ENCODE measurements at places on chromosomes 12 and 14.

DNA sequence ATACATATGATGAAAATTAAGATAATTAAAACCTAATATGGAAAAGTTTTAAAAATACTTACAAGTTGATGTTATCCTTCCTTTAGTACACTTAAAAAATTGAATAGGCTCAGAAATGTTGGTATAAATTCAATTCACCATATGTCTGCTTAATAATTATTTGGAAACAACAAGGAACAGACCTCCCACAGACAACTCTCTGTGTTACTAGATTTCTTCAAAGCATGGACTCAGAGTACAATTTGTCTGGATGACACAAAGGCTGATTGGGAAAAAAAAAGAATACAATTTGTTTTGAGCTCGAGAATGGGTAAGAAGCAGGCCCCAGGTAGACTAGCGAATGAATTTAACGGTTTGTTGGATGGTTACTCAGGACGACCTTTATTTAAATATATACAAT, 48.9 kb upstream of the BTG1 start:
- DNase-seq, result no peak

- no peak for DNase-seq
These were observed 228.2 kb downstream of the PCNX1 start for GRCh38 chr14:71135496-71135895.

GRCh38 chr12:25156061-25156460, 38.9 kb downstream of the DNAI7 start:
- DNase-seq, result no peak

GRCh38 chr12:52171950-52172512, 19.8 kb downstream of the KRT80 start:
- peak; percentile 35 for DNase-seq

- DNase-seq, result no peak
These were observed 12.0 kb downstream of the MGP start for GRCh38 chr12:14873440-14874185.

DNA sequence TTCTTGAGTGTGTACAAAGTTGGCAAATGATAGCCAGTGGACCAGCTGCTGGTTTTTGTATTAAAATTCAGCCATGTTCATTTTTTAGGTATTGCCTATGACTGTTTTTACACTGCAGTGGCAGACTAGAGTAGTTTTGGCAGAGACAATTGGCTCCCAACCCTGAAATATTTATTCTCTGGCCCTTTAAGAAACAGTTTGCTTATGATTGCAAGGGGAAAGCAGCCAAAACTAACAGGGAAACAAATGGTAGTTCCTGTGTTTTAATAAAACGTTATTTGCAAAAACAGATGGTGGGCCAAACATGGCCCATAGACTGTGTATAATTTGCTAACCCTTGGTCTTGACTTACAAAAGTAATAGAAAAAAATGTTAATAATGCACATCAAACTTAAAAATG, 110.2 kb downstream of the ALX1 start:
- no peak for DNase-seq
